ENCODE measurements at places on chromosomes 5 and 9. TPM values are rescaled to one million over a fixed set of nuclear protein-coding genes. Genes with fewer than 3 reads are reported as not detected.
A peak's percentile ranks its signal among the peaks of the same experiment; 100 is the strongest.

- DNase-seq: peak; percentile 66
Measured at GRCh38 chr9:113274474-113275156, 757 bp downstream of the CDC26 start.

- peak; percentile 97 for DNase-seq
Measured at GRCh38 chr9:105299190-105299854, 54.9 kb downstream of the SLC44A1 start.

The ABLIM3 gene
- total RNA-seq: 36.7 TPM

DNA sequence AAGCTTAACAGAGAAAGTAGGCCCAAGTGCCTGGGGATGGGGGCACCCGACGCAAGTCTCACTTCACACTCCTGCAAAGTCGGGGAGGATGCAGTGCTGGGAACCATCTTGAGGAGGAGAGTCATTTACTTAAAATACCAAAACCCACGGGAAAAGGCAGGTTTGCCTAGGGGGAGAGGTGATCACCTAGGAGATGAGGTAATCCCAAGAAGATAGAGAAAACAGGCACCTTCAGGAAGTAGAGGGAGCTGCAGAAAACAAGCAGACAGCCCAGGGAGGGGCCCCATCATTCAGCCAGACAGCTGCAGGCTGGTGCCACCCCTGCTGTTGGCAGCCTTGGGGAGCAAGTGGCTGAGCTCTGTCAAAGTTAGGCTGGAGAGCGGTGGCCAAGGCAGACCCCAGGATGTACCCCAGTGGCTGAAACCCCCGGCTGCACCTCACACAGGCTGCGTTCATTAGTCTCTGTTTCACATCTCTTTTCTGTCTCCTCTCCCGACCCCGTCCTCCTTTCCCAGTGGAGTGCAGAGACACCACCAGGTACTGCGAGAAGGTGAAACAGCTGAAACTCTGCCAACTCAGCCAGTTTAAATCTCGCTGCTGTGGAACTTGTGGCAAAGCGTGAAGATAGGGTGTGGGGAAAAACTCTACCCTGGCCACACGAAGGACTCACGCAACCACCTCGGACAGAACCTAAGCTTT, 124.9 kb downstream of the SAXO1 start:
- no peak for DNase-seq

The CCDC107 gene
- 7.3 TPM for total RNA-seq

The SHC3 gene
- 3.2 TPM for total RNA-seq

GRCh38 chr5:42620579-42621216, 135.9 kb upstream of the CCDC152 start:
- DNase-seq: peak; percentile 27

- no peak for DNase-seq
Measured at GRCh38 chr9:133476036-133476931, 2.6 kb downstream of the SLC2A6 start.

- no peak for DNase-seq
Measured at GRCh38 chr9:34508463-34508862, 14.3 kb downstream of the ENHO start.

DNA sequence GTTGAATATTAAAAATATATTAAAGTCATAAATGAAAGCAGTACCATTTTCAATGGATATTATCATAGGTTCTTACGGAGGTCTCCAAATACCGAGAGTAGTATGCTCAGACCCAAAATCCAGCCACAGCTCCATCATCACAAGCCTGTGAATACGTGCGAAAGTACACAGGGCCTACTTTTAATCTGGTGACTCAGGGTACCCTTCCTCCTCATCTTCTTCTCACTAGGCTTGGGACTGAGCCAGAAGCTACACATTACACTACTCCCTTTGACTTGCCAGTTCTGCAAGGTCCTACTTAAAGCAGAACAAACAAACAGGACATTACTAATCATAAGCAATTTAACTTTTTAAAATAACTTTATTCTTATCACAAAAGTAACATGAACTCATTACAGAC, 7.6 kb upstream of the RIC1 start:
- peak; percentile 93 for DNase-seq

DNA sequence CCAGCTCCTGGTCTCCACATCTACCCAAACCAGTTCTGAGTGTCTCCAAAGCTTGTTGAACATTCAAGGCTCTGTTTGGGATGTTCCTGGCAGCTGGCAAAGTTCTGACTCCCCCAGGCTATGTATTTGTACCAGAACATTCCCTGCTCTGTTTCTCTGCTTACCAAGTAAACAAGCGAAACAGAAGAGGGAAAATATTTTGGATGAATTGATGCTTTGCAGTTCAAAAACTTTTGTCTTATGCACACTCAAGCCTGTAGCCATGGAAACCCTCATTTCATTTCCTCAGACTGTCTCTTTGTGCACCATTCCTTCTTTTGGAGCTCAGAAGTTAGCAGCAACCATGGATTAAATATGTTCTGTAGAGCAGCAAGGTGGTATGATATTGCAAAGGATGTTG, 145.8 kb downstream of the ACTL7B start:
- DNase-seq: no peak

The SNCAIP gene
- 0.39 TPM for total RNA-seq

DNA sequence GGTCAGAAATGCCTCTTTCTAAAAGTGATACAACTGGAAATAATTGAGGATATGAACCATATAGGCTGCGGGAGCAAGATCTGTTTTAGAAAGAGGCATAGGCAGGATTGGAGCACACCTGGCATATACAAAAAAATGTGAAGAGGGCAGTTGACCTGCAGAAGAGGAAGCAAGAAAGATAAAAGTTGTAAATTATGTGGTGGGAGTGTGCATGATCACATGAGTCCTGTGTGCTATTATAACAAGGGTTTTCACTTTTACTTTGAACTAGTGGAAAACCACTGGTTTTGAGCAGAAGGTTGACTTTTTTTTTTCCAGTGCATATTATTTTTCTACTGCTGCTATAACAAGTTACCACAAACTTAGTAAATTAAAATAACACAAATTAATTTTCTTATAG, 489.3 kb downstream of the ANXA1 start:
- no peak for DNase-seq

GRCh38 chr5:88743231-88743834, 139.7 kb downstream of the MEF2C start:
- DNase-seq: peak; percentile 60

DNA sequence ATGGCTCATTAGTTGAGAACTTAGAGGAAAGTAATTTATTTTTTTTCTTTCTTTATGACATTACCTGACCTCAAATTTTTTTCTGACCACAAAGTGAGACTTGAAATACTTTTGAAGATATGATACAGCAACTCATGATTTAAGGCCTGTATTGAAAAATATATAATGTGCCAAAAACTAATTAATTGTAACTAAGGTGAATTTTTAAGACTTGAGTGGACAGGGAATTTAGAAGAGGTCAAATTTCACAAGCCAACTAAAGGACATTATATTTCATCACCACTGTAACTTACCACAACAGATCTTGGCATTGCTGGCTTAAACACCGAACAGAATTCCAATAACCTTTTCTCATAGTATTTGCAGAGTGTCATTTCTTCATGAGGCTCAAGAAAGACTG, 1.8 kb downstream of the CCNH start:
- peak; percentile 86 for DNase-seq

GRCh38 chr9:95505717-95506427, 10.9 kb downstream of the PTCH1 start:
- DNase-seq: peak; percentile 55

- DNase-seq: no peak
Measured at GRCh38 chr9:131474711-131475110, 28.0 kb upstream of the POMT1 start.

GRCh38 chr9:34612788-34613390, 992 bp upstream of the RPP25L start:
- DNase-seq: peak; percentile 83

DNA sequence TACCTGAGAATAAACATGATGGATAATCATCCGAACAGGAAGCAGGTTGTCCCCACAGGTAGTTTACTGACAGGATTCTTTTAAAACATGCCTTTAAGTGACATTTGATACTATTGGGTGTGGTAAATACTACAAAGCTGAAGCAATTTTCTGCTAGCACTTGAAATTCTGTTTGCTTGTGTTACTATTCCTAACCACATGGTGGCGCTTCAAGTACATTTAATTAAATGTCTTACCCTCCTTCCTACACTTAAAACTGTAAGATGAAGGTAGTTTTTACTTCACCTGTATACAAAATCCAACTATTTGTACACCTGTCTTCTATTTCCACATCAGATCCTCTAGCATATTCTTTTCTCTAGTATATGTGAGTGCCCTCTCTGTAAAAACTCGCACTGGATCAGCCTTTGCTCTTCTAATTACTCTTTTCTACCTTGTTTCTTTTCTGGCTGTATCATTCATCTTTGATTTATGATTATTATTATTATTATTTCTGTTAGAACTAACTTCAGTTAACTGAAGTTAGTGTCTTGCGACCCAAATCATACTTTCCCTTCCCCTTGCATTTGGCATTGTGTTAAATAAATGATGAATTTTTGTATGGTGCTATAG, 18.4 kb downstream of the SLC25A46 start:
- DNase-seq: peak; percentile 48

DNA sequence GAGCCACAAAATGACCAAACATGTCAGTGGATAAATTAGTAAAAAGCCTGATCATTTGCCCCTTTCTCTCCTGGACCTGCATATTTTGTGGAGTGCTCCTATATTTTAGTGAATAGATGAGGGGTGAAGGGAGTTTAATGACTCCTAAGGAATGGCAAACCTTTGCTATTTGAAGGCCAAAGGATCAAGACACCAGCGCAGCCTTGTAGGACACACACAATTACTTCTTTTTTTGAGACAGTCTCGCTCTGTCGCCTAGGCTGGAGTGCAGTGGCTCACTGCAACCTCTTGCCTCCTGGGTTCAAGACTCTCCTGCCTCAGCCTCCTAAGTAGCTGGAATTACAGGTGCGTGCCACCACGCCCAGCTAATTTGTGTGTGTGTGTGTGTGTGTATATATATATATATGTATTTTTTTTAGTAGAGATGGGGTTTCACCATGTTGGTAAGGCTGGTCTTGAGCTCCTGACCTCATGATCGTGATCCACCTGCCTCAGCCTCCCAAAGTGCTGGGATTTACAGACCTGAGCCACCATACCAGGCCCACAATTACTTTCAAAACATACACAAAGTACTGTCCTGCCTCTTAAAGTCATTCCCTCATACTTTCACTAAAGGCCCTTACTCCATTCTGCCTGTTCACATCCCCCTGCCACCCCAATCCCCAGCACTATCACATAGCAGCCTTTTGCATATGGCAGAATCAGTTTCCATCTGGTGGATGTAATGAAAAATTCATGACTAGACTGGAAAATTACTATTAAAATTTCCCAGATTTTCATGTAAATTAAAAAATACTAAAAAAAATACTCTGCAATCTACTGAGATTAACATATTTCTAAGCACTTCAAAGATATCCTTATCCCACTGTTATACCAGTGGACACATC, 60.4 kb downstream of the CSNK1A1 start:
- DNase-seq: peak; percentile 25

- DNase-seq: peak; percentile 69
Measured at GRCh38 chr5:124059200-124059599, 547.2 kb downstream of the CSNK1G3 start.

DNA sequence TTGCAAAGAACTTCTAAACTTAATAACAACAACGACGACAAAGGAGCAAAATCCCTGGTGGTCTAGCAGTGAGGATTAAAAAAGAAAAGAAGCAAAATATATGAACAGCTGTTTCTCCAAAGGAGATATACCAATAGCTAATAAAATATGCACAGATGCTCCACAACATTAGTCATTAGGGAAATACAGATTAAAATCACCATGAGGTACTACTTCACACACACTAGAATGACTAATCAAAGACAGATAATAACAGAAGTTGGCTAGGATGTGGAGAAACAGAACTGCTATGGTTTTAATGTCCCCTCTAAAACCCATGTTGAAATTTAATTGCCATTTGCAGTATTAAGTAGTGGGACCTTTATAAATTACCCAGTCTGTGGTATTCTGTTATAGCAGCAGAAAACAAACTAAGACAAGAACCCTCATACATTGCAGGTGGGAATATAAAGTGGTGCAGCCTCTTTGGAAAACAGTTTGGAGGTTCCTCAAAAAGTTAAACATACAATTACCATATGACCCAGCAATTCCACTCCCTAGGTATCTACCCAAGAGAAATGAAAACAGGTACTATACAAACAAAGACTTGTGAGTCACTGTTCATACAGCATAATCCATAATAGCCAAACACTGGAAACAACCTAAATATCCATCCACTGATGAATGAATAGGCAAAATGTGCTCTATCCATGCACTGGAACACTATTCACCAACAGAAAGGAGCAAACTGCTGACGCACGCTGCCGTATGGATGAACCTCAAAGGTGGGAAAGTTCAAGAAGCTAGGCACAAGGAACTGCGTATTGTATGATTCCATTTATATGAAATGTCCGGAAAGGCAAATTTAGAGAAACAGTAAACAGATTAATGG, 11.4 kb upstream of the DUSP1 start:
- DNase-seq: peak; percentile 62

DNA sequence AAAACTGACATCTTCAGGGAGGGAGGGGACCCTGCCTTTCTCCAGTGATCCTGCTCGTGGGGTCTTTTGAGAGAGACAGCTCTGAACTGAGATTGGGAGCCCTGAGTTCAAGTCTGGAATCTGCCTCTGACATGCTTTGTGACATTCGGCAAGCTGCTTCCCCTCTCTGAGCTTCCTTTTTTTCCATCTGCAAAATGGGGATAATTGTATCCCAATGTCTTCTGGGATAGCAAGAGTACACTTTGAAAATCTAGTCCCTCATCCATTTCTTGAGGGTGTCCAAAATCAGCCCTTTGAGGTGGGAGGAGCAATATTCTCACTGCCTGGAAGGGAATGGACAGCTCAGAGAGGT, 186.3 kb downstream of the RGS3 start:
- DNase-seq: no peak

- DNase-seq: peak; percentile 58
Measured at GRCh38 chr9:107024193-107024592, 161.2 kb downstream of the ZNF462 start.

GRCh38 chr9:1962588-1963106, 52.5 kb upstream of the SMARCA2 start:
- DNase-seq: no peak

- DNase-seq: no peak
Measured at GRCh38 chr5:124888622-124889485, 142.4 kb upstream of the ZNF608 start.

All from M059J (cell line).